Caudate nucleus (tissue), 63 donors: ENCODE measurements at places on chromosomes 6 and 20.

DNA sequence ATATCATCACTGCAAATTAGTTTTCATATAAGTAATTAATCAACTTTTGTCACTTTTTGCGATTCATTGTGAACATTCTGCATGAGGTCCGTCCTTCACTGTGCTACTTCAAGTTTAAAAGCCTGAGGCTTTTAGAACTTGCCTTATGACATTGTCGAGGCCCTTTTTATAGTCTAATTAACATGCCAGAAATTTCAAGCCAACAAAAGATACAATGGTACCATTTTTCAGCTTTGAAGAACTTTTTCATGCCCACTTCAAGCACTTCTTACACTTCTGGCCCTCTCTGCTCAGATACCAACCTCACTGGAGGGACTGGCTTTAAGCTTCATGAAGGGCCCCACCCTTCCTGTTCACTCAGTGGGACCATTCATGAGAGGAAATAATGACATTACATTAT is 323.1 kb downstream of the TPBG start:
- DNase-seq = no peak

DNA sequence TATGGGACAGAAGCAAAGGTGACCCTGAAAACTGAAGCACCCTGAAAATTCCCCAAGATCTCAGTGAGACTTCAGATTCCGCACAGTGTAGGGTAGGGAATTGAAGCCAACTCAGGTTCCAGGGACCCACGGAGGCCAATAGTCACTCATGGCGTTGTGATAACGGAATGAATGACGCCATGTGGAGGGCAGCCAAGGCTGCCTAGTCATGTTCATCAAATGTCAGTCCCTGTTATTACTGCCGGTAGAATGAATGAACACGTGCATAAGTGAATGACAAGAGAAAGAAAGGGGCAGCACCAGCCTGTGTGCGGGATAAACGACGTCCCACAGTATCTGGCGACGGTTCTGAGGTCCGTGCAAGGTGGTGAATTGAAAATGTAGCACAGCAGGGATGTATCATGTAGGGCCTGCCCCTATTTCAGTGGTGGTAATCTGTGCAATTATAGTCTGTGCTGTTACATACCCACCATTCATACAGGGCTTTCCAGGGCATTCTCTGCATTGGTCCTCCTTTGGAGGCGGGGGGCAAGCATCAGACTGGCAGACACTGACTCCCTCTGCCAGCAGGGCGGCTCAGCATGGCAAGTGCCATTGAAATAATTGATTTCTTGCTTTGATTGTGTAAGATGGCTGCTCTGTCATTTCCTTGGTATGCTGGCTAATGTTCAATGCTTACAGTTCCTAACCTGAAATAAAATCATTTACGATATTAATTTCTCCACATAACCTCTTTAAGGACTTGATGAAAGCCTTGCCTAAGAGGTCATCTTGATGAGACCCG is 386.9 kb downstream of the CDH4 start:
- DNase-seq = no peak

- DNase-seq = no peak
Observed at GRCh38 chr6:55825402-55826051, 49.9 kb downstream of the BMP5 start.

DNA sequence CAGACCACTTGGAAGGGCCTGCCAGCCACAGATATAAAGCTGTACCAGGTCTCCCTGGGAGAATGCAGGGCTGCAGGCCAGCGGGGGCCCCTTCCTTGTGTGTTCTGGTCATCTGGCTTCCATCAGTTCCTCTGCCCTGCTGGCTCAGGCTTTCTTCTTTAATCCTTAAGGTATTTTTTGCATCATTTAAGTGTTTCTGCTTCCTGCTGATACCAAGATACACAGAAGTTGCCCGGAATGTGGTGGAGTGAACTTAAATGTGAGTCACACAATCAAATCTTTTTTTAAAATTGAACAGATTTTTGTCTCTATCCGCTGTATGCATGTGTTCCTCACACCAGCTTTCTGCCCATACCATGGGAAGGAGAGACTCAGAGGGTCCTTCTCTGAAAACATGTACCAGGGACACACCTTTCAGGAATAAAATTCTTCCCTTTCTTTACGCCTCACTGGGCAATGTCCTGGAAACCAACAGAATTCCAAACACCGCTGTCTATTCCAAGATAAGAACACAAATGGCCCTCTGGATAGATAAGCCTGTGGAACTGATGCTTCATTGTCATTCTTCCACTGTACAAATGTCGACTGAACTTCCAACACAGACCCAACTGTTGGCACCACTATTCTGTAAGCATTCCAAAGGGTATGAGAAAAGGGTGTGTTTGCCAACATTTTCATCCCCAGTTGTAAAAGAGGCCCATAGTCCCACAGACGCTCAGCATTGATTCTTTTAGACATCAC is 206.2 kb upstream of the MYLIP start:
- no peak for DNase-seq

- peak; percentile 26 for DNase-seq
Observed at GRCh38 chr20:36305602-36306551, at the start of gene DLGAP4. TSS of gene DLGAP4 (plus strand) at chr20:36306339. CDS start at chr20:36431718, 125,379 bp downstream.

DNA sequence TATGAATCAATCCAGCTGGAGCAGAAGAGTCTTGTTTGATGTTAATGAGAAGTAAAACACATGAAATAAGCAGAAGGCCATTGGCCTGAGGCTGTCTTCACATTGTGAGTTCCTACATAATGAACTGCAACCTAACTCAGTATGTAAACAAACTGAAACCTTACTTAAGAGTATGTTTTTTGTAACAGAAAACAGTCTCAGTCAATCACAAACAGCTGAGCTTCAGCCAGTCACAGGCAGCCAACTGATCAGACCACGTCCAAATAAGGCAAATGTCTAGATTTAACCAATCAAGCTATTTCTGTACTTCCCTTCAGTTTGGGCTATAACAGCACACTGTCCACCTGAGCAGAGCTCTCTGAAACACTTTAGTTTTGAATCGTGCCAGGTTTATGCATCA is 234.7 kb downstream of the TRDN start:
- no peak for DNase-seq
